NCI-H187 treated with DMSO at 0.1 percent for 48 hours (cell line): ENCODE measurements at places on chromosomes 3 and 15.

DNA sequence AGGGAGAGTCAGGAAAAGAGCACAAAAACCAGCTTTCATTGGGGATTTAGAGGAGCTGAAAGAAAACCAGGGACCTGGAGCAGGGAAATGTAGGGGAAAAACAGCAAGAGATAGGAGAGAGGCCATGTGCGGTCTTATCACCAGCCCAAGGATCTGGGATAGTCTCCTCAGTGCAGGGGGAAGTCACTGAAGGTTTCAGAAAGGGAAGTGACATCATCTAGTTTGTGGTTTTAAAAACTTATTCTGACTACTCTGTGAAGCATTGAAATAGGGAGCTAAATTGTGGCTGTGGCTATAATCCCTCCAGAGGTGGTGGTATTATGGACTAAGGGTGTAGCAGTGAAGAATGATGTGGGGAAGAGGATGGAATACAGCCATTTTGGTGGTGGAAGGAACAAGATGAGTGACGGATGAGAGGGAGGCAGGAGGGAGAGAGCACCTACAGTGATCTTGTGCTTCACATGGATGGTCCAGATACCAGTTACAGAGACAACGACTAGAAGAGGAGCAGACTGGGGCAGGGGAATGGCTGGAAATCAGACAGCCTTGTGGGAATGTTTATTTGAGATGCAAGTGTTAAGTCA is 72.7 kb downstream of the HMG20A start:
- no peak for DNase-seq

GRCh38 chr3:157650172-157650571 is 147.0 kb upstream of the VEPH1 start:
- DNase-seq, result no peak

DNA sequence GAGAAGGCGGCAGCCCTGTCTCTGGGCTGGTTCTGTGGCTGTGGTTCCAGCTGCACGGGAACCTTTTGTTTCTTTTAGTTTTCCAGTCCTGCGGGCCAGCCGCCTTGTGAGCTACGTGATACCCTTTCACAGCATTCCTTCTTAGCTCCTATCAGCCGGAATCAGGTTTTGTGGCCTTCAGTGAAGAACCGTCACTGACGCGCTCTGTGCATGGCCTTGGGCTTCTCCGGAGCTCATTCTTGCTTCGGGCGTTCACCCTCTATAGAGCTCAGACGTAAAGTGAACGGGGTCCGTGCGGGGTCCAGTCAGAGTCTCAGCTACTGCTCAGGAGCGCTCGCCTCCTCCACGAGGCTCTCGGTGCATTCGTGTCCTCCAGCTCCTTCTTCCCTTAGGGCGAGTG is 166.7 kb downstream of the FAM43A start:
- no peak for DNase-seq

GRCh38 chr3:184825121-184825820 is 13.3 kb downstream of the VPS8 start:
- no peak for DNase-seq

DNA sequence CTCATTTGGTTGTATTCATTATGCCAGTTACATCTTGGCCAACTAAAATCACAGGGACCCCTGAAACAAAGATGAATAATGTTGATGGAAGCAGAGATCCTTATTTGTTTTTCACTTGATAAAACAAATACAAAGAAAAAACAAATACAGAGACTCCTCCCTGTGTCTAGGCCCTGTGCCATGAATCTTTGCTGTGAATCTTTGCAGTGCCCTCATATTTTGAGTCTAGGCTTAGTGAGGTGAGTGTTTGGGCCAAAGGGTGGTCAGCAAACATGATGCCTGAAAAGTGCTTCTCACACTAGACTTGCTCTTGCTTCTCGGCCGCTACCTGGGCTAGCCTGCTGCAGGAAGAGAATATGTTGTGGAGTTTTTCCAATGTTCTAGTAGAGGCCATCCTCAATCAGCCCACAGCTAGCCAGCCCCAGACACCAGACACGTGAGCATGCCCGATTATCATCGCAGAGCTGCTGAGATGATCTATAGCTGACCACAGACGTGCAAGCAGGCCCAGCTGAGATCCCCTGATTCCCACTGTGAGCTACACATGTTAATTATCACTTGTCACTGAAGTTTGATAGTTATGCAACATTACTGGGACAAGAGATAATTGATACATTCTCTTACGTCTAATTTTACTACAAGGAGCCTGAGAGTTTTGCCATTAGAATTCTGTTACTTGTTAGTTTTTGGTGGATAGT is 191.4 kb downstream of the THRB start:
- no peak for DNase-seq

DNA sequence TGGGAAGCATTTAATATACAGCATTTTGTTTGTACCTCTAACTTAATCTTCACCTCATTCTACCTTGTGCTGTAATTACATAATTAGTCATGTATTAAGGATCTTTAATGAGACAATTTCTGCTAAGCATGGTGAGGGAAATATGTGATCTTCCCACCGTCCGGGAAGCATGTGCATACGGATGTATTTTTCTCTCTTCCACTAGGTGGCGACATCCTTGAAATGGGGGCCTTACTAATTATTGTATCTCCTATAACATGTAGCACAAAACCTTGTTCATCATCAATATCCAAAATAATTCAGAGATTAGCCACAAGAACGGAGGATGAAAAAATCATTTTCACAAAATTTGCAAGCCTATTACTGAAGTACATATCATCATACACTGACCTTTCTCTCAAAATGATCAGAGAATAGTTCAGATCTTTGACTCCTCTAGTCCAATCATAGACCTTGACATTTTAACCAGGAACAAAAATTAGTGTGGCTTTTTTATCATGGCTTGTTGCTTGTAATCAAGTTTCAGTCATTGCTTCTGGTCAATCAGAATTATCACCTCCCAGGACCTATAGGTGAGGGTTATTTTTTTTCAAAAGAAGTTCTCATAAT is 148.9 kb upstream of the GBE1 start:
- DNase-seq, result no peak

- DNase-seq, result no peak
Observed at GRCh38 chr3:37202035-37202434, 27.7 kb upstream of the LRRFIP2 start.

GRCh38 chr15:70327856-70328678 is 230.3 kb upstream of the TLE3 start:
- DNase-seq, result no peak

GRCh38 chr3:18445401-18446148 is 20.4 kb upstream of the SATB1 start:
- no peak for DNase-seq

DNA sequence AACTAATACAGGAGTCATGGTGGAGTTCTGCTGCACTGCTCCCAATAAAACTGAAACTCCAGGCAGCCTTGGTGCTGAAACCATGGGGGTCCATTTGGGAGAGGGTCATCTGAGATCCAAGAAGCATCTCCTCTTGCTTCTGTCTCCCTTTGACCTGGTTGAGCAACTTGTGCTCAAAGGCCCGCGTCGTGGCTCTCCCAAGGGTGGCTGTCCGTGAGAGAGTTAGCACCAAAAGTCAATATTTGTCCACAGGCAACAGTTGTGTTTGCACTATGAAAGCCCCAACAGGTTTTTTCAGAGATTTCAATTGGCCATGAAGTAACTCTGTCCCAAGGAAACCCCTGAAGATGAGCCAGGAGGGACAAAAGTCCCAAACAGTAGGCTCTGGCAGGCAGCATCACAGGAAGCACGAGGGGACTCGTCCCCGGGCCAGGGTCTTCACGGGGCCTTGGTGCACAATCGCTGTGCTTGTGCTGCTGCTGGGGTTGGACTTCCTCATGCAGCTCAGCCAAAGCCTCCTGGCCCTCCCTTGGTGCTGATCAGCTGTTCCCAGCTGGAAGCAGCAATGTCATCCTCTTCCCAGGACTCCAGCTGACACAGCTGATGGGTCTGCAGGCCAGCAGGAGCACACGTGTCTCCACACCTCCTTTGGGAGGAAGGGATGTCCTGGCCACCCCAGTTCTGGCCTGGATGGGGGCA is 39.4 kb upstream of the WNT5A start:
- no peak for DNase-seq

- no peak for DNase-seq
Observed at GRCh38 chr3:126936853-126937425, 46.0 kb upstream of the PLXNA1 start.
